Natural killer cell (primary cell): ENCODE measurements at places on chromosomes 12 and 14. TPM values are rescaled to one million over a fixed set of nuclear protein-coding genes. Genes with fewer than 3 reads are reported as not detected.
A peak's percentile ranks its signal among the peaks of the same experiment; 100 is the strongest.

DNA sequence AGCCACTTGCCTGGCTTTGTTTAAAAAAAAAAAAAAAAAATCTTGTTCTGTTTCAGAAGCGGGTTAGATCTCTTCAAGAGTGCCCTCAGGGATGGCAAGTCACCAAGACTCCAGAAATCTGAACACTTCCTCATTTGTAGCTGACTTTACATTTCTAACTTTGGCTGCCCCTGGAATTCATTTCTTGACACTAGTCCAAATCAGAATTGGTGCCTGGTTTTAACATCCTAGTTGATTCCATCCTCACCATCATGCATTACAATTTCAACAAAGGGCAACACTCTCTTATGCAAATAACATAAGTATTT, 295.5 kb downstream of the RMST start:
- no peak overlapping the region for H3K4me3 ChIP-seq
- no peaks in the 10 kb centered on the region for H3K4me1 ChIP-seq
- no peaks in the 10 kb centered on the region for H3K36me3 ChIP-seq
- H3K27me3 ChIP-seq, result no peaks in the 10 kb centered on the region

- no peak overlapping the region for H3K27ac ChIP-seq
- H3K4me3 ChIP-seq, result no peak overlapping the region
- H3K27me3 ChIP-seq, result peaks cover 2% of the 10 kb centered on the region
- no peak for DNase-seq
- no peaks in the 10 kb centered on the region for H3K36me3 ChIP-seq
Observed at GRCh38 chr14:77071938-77072388, 26.1 kb upstream of the CIPC start.

DNA sequence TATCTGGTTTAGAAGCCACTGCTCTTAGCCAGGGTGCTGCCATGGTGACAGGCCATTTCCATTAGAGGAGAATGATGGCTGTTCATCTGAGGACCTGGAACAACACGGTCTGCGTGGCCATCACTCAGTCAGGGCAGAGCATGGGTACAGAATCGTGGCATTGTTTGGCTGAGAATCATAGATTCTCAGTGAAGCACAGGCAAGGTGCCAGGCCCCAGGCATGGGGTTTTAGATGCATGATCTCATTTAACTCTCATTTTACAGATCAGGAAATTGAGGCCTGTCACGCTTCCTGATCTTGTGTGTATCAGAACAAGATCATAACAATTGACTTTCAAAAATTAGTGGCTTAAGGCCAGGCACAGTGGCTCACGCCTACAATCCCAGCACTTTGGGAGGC, 26.8 kb upstream of the IRF2BPL start:
- peaks cover 10% of the 10 kb centered on the region for H3K4me1 ChIP-seq
- H3K27me3 ChIP-seq, result no peaks in the 10 kb centered on the region
- no peak for DNase-seq
- H3K27ac ChIP-seq, result no peak overlapping the region
- no peaks in the 10 kb centered on the region for H3K36me3 ChIP-seq
- H3K4me3 ChIP-seq, result no peak overlapping the region

- peak overlapping the region; percentile 1 for H3K27ac ChIP-seq
- H3K4me1 ChIP-seq, result peaks cover 35% of the 10 kb centered on the region
- H3K36me3 ChIP-seq, result no peaks in the 10 kb centered on the region
- H3K4me3 ChIP-seq, result no peak overlapping the region
Observed at GRCh38 chr14:55126034-55126433, 3.0 kb upstream of the LGALS3 start.

- no peaks in the 10 kb centered on the region for H3K36me3 ChIP-seq
- no peak for DNase-seq
- no peaks in the 10 kb centered on the region for H3K4me1 ChIP-seq
Observed at GRCh38 chr12:5464096-5464495, 32.2 kb downstream of the NTF3 start.

DNA sequence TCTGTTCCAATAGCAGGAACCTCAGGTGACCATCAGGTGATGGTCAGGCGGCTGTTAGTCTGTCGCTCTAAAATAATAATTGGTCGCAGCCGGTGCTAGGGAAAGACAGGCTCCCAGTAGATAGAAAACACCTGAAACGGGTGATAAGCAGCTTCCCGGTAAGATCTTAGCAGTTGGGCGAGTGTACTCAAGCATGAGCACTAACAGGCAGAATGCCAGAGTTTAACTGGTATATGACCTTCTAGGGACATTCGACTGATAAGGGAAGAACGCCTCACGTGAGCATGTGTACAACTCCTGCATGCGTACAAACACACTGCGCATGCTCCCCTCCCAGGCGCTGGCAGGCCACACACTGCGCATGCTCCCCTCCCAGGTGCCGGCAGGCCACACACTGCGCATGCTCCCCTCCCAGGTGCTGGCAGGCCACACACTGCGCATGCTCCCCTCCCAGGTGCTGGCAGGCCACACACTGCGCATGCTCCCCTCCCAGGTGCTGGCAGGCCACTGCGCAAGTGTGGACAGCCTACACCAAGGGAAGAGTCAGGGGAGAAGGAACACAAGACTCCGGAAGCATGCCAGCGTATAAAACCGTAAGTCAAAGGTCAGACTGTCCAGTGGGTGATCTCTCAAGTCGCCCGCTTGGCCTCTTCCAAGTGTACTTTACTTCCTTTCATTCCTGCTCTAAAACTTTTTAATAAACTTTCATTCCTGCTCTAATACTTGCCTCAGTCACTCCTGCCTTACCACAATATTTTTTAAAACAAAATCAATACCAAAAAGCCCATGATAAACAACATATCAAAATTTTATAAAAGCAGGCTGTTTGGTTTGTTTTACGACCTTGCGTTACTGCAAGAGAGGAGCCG, 24.5 kb downstream of the GPRC5D start:
- no peak overlapping the region for H3K27ac ChIP-seq
- H3K36me3 ChIP-seq, result no peaks in the 10 kb centered on the region
- no peaks in the 10 kb centered on the region for H3K4me1 ChIP-seq
- no peak for DNase-seq

DNA sequence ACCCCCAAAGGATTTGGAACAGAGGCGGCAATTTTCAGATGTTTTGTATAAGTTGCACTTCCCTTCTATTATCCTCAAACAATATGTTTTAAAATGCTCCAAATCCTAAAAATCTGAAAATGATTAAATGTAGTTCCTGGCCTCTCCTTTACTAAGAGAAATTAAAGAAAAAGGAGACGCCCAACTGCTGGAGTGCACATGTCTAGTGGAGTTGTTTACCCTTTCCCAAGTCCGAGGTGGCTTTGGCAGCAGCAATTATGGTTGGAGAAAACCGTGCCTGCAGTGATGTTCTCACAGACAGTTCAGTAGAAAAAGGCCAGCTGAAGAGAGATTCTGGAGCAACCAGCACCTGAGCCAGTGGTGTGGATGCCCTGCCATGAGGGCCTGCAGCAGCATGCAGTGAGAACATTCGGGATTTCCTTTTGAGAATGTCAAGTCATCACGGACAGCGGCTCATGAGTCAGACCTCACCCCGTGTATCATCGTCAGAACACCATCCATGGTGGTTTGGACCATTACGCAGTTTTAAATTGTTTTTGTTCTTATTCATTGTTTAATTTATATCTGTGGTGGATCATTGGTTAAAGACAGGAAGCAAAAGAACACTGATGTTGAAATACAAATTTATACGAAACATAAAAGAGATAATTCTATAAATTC, 179.0 kb upstream of the KRR1 start:
- no peak overlapping the region for H3K27ac ChIP-seq
- no peak for DNase-seq
- no peaks in the 10 kb centered on the region for H3K4me1 ChIP-seq
- H3K27me3 ChIP-seq, result peaks cover 3% of the 10 kb centered on the region

FSCB gene
- not detected for total RNA-seq

SERPINA9 gene
- not detected for total RNA-seq

HOXC6 gene
- not detected for total RNA-seq
